ENCODE measurements at places on chromosomes 12 and 14.

GRCh38 chr12:93460003-93460402, 7.3 kb upstream of the MRPL42 start:
- DNase-seq = no peak

DNA sequence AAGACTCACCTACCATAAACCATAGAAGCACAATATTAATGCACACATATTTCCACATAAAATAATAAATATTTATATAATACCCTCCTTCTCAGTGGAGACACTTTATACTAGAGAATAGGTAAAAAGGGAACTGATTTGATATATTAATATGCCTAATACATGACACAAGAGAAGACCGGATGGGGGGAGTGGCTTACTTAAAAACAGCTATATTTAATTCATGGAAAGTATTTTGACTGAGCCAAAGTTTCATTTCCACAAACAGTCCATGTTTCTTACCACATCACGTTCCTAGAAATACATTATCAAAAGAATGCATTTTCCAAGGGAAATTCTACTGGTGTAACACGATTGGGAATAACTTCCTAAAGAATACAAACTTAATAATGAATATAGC, 63.4 kb downstream of the ITPR2 start:
- no peak for DNase-seq

DNA sequence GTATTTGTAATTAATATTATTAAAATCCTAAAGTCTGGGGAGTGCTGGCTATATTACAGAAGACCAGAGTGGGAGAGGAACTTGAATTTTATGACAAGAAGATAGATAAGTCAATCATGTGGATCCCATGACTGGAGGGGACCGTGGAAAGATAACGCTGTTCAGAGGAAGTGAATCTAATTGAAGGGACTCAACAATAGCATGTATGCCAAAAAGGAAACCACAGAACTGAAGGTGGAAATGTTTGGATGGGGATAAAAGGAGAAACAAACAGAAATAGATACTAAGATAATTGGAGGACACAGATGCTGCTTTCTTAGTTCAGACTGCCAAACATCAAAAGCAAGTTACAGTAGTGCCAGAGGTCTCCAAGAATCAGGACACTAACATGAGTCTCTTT, 21.1 kb downstream of the OR6J1 start:
- no peak for DNase-seq

- DNase-seq = no peak
Measured at GRCh38 chr12:123532019-123532418, 1.5 kb downstream of the RILPL1 start.

DNA sequence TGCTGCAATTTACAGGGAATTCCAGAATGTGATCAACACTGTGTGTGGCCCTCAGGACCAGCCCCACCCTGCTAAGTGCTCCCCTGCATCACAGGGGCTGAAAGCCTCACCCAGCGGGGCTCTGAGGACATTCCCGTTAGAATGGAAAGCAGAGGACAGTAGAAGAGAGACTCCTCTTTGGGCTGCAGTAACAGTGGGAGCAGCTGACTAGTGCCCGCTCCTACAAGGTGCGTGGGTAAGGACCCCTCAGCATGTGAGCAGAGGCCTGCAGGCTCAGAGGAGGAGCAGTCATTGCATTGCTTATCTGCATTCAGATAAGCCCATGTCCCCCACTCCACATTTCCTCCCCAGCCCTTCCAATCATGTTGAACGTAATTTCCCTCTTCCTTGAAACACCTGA, 120.1 kb downstream of the ITPR2 start:
- no peak for DNase-seq

GRCh38 chr12:69851976-69852375, 26.9 kb downstream of the MYRFL start:
- no peak for DNase-seq

Measured in activated CD8-positive, alpha-beta memory T cell treated with anti-CD3 and anti-CD28 coated beads for 1 hour (primary cell).